ENCODE measurements at places on chromosomes 12 and 14.

GRCh38 chr12:60501124-60501729 is 905.4 kb downstream of the SLC16A7 start:
- DNase-seq, result no peak

DNA sequence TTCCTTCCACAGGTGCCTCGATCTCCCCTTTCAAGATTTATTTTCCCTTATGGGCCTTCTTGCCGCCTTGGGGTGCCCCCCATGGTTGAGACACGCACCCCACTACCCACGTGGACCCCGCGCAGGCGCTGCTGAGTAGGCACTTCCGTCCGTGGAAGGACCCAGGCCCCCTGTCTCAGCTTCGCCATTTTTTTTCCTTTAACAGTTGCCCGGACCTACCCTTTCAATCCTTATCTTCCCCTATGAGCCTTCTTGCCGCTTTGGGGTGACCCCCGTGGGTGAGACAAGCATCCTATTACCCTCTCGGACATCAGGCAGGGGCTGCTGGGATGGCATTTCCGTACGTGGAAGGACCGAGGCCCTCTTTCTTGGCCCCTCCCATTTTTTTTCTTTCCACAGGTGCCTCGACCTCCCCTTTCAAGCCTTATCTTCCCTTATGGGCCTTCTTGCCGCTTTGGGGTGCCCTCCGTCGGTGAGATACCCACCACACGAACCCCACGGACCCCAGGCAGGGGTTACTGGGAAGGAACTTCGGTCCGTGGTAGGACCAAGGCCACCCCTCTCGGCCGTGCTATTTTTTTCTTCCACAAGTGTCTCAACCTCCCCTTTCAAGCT is 268.2 kb downstream of the ALG10 start:
- DNase-seq, result no peak

DNA sequence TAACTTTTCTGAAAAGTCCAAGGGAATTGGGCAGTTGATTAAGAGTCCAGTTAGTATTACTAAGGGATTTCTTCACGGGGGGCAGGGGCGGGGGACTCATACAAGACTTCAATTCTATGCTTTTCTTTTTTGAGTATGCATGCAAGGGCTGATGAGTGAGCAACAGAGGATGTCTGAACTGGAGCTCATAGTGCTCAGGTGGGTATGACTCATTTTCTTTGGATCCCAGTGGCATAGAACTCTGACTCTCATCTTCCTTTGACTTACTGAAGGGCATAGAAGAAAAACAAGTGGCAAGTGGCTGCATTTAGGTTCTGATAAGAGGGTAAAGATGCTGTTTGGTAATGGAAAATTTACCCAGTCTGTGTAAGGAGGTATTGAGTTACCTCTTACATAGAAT is 749.2 kb downstream of the NOVA1 start:
- no peak for DNase-seq

DNA sequence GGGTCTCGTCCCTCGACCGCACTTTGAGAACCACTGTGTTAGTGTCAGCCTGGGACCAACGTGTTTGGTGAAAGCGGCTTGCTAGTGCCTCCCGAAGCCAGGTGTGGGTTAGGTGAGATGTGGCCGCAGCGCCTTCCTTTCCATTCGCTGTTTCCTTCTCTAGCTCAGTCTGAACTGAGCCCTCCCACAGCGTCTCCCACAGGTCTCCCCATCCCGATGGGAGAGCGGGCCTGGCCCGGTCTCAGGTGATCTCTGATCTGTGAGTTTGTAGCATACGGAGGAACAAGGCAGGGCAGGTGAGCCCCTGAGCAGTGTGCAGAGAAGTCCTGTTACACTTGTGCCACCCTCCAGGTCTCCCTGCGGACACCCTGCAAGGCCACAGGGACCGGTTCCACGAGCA is 19.3 kb downstream of the HIP1R start:
- no peak for DNase-seq

DNA sequence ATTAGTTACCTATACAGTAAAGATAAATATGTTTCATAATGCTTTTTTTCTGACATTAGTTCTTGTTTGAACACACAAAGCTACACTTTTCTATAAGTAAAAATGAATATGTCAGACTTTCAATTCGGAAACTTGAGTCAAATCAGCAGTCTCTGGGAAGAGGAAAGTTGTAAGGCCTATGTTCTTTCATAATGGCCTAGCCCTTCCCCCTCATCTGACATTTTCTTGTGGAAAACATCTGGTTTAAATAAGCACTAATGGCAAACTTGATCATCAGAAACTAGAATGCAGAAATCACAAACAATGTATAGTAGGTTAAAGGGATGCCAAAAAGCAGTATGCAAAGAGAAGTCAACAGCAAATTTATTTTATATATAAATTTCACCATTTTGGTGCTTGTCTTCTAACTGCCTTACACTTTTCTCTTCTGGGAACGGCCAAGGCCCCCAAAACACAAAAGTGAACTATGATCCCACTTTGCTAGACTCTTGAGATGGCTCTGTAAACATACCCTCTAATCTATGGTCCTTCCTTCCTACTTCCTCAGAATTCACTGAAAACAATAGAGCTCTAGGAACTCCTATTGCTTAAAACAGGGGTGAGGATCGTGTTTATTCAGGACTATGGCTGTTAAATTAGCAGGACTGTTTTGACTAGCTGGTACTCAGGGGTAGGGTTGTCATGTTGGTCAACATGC is 444.1 kb downstream of the RAD51B start:
- no peak for DNase-seq

DNA sequence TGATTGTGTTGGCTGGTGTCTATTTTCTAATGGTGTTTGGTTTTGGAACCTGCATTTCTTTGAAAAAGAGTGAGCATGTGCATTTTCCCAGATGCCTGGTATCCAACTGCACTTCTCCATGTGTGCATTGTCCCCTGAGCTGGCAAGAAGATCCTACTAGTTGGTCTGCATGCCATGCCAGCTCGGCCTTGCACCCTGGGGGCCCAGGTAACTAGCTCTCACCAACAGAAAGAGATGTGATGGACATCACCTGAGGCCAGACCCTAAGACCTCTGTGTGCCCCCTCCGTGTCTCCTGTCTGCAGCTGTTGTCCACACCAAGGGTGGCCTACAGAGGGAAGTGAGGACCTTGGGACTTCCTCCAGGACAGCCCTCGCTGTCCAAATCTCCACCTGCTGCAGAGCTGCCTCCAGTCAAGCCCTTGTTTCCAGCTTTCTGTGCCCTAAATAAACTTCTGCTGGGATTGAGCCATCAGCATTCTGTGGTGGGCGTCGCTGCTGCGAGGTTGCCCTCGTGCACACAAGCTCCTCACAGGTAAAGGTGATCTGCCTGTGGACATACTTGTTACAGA is 30.1 kb upstream of the GPR132 start:
- no peak for DNase-seq

DNA sequence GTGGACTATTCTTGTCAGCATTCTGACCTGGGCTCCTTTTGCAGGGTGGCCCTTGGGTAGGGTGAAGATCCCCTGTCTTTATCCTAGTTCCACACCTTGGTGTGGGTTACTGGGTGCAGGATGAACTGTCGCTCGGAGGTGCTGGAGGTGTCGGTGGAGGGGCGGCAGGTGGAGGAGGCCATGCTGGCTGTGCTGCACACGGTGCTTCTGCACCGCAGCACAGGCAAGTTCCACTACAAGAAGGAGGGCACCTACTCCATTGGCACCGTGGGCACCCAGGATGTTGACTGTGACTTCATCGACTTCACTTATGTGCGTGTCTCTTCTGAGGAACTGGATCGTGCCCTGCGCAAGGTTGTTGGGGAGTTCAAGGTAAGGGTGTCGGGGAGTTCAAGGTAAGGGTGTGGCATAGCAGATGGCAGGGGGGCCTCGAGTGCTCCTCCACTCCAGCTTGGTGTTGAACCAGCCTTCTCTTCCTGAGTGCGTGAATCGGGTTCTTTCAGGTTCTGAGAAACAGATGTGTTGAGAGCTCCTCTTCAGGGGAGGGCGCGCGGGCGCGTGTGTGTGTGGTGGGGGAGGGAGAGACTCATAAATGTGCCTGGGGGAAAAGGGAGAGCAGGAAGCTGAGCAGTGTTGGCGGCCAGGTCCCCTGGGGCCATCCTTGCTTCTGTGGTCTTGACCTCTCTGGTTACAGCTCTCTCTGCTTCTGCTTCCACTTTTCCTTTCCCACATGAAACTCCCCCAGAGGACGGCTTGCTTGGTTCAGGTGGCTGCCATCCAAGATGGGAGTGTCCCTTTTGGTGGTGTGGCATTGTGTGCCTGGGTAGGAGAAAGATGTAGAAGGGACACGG is 4.0 kb downstream of the ATG101 start:
- no peak for DNase-seq

DNA sequence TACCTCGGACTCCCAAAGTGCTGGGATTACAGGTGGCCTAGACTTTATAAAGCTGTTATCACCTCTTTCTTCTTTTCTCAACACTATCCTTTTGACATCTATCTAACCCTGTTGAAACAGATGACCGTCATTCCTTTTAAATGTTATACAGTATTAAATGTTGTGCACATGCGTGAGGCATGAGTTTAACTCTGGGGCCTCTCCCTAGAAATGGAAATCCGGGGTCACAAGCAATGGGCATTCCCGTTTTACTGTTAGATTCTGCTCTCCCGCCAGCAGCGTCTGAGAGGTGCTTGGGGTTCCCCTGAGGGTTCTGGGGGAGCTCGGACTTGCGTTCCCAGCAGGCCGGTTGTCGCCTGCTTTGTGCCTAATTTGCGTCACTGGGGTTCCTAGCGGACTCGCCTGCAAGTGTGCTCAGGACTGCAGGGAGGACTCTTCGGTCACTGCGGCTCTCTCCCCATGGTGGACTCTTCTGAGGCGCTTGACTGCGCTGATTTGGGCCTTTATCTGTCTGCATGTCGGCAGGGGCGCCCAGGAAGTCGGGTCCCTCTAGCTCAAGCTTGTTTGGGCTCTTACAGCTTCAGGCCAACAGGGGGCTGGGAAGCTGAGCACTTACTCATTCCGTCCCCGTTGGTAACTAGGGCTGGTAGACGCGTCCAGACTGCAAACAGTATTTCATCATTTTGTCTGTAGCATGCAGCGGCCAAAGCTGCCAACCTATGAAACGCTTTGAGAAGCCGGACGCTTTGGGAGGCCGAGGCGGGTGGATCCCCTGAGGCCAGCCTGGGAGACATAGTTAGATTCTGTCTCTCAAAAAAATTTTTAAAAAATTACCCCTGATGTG is 1.2 kb upstream of the RAN start:
- peak; percentile 68 for DNase-seq

- DNase-seq, result no peak
Observed at GRCh38 chr12:104529130-104529874, 72.6 kb downstream of the CHST11 start.

DNA sequence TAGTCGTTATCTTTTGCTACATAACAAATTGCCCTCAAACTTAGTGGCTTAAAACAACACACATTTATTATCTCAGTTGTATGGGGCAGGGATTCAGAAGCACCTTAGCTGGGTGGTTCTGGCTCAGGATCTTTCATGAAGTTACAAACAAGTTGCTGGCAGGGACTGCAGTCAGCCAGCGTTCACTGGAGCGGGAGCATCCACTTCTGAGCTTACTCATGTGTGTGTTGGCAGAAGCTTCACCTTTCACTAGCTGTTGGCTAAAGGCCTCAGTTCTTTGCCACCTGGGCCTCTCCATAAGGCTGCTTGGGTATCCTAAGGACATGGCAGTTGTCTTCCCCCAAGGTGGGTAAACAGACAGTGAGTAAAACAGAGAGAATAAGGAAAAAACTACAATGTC is 365.7 kb downstream of the RPS29 start:
- no peak for DNase-seq

GRCh38 chr14:54848910-54849309 is 53.7 kb downstream of the GCH1 start:
- DNase-seq, result no peak

- DNase-seq, result no peak
Observed at GRCh38 chr12:116015525-116015924, 262.0 kb downstream of the MED13L start.

DNA sequence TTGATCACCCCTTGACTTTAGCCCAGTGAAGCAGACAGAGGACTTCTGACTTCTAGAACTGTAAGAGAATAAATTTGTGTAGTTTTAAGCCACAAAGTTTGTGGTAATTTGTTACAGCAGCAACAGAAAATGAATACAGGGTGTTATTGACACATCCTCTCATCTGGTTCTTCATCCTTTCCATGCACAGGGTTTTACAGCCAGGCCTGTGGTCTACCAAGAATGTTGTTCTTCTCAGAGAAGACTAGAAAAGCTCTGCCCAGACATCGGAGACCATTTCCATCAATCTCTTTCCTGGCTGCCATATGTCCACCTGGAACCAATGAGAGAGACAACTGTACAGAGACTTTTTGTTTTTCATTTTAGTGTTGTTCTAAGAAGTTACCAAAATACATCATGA is 308.2 kb upstream of the AMIGO2 start:
- DNase-seq, result no peak

GRCh38 chr12:3809357-3810015 is 56.6 kb upstream of the CRACR2A start:
- no peak for DNase-seq

DNA sequence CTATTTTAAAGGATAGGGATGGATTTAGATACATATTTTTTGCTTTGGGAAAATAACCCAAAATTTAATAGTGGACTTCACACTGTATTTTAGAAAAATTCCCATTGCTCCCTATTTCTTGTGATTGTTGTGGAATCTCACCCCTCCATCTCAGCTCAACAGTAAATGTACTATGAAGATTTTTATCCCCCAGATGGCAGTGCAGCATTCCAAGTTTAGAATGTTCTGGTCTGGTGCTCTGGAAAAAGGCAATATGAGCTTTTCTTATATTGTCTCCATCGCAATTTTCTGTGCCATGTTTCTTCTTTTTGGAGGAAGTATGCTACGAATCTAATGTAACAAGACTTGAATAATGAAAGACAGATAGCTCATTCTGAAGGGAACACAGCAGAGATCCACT is 471.7 kb upstream of the SYT1 start:
- DNase-seq, result no peak

GRCh38 chr14:52951681-52952554 is 1.1 kb upstream of the FERMT2 start:
- peak; percentile 11 for DNase-seq

GRCh38 chr12:10278104-10278503 is 29.6 kb upstream of the KLRD1 start:
- DNase-seq, result no peak

GRCh38 chr14:75748336-75748735 is 87.3 kb downstream of the TTLL5 start:
- no peak for DNase-seq

DNA sequence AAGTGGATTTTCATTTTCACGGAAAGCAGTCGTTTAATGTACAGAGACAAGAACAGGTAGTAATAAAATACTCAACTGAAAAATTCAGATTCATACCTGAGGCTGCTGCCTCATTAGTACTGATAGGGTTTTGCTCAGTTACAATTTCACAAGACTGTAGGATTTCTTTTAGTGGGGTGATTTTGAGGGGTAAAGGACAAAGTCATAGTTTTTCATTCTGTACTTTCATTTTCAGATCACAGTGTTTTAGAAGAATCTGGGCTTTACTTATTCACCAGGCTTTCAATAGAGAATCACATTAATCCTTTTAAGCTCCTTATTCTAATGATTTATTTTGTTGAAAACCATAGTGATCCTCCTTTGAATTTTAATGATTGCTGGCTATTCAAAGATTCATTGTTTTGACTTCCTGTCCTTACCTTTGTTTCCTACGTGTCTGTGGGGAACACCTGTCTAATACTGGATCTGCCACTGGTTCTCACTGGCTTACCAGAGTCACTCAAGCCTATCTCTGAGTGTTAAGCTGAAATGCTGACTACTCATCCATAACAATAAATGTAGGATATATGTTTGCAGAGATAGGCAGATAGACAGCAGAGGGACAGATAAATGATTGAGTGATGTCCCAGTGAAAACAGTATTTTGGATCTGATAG is 243.8 kb upstream of the NPAS3 start:
- DNase-seq, result no peak

Data from NCI-H1930 (cell line).